SK-MEL-5 (cell line): ENCODE measurements at places on chromosomes 5 and 9. TPM values are rescaled to one million over a fixed set of nuclear protein-coding genes. Genes with fewer than 3 reads are reported as not detected.

The PPP3R2 gene
- total RNA-seq = not detected in 2 replicates

The DMRT3 gene
- not detected in 2 replicates for total RNA-seq

The OLFML2A gene
- total RNA-seq = 0.51 and 0.90 TPM in 2 replicates

DNA sequence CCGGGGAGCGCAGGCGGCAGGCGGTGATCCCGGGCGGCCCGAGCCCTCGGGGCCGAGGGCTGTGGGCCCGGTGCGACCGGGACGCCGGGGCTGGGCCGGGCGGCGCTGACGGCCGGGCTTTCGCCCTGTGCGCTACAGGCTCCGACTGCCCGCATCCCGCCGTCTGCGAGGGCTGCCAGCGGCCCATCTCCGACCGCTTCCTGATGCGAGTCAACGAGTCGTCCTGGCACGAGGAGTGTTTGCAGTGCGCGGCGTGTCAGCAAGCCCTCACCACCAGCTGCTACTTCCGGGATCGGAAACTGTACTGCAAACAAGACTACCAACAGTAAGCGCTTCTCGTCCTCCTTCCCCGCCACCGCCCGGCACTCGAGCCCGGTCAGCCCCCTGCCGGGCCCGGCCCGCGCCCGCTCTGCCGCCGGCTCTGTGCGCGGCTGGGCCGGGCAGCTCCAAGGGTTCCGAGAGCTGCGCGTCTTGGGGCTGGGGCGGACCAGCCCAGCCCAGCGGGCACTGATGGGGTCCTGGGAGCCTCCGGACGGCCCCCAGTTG lies 1.6 kb downstream of the LMX1B start:
- DNase-seq = no peak

- DNase-seq = no peak
Measured at GRCh38 chr5:175025077-175025476, 300.7 kb downstream of the MSX2 start.

- DNase-seq = peak; percentile 72
Measured at GRCh38 chr9:2116073-2116472, 100.9 kb downstream of the SMARCA2 start.
